ENCODE measurements at places on chromosomes 1 and 21.
A peak's percentile ranks its signal among the peaks of the same experiment; 100 is the strongest.

GRCh38 chr1:32112806-32113375, 5.0 kb downstream of the KPNA6 start:
- no peak for DNase-seq

GRCh38 chr1:17632541-17633184, 93.2 kb downstream of the ARHGEF10L start:
- no peak for DNase-seq

DNA sequence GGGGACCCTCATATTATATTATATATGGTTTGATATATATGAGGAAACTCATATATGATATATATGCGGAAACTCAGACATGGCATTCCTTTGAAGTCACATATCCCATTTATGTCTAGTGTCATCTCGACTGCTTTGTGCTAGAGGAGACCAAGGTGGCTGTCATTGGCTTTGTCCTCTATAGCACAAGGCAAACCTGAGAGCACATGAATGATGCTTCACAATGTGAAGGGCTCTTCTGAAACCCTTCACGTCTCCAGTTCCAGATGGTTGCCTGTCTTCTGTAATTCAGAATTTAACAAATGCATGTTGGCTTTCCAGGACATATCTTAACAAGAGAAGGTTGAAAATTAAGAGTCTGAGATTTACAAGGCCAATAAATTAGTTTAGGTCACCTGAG, 303.6 kb downstream of the BARHL2 start:
- DNase-seq, result no peak

DNA sequence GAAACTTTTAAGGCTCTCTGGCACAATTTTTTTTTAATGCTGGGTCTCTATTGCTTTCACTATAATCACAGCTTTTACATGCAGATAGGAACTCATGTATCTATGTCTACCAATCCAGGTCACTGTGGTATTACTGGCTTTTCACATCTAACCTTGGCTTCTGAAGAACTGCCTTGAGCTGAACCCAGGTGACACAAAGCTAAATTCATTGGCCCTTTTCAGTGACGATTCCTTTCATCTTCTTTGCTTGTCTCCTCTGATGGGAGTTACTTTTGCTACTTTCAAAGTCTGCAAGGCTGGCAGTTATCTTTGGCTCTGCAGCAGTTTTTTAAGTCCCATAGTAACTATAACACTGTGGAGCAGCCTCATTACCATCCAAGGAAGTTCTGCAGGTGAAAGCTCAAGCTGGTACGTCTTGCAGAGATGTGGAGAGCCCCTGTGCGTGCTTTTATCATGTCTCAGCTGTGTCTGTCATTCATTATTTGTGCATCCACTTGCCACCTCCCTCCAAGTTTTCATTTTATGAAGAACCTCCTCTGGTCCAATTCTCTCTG, 364.3 kb downstream of the VAV3 start:
- DNase-seq, result no peak

GRCh38 chr1:172140072-172140471, 280.4 kb upstream of the C1orf105 start:
- no peak for DNase-seq

GRCh38 chr1:164805399-164805798, 246.4 kb downstream of the PBX1 start:
- DNase-seq, result no peak

GRCh38 chr21:33444499-33444898, 35.3 kb downstream of the TMEM50B start:
- DNase-seq, result no peak

- DNase-seq, result peak; percentile 55
These were observed 19.1 kb upstream of the SLC5A9 start for GRCh38 chr1:48203287-48203900.

DNA sequence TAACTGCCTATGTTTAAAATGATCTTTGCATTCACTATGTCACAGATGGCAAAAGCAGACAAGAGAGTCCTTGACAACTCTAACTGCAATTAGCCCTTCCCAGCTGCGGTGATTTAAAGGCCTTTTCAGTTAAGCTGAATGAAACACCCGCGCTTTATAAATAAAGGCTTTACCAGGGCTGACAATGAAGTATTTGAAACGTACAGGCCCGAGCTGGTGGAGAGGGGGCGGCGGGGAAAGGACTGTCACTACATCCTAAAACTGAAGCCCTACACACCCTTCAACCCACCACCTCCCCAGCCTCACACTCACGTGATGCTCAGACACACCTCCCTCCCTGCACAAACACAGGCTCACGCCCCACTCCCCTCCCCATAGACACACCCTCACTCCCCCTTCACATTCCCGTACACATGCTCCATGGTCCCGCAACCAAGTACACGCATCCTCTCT, 45.5 kb downstream of the GRIK3 start:
- DNase-seq, result no peak

DNA sequence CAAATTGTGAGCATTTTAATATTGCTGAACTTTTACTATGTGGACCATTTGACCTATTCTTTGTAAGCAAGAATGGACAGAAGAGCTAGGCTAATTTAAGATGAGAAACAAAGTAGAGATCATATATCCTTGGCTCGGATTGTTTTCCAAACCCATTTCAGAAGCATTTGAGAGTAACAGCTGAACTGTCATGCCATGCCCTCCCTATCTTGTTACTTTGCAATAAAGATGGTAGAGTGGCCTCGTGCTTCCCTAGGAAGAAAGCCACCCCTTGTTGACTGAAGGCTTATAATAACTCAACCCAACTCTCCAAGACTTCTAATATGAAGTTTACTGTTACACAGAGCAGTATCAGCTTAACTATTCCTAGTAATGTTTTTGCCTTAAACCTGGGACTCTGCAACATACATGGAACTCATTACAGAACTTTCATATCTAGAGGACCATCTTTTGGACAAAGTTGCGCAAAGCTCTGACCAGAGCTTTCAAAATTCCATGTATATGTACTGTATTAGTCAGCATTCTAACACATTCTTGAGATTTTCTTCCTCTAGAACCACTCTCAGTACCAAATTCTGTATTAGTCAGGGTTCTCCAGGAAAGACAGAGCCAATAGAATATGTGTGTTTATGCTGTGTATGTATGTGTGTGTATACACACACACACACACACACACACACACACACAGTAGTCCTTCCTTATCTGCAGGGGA, 68.7 kb downstream of the ADAMTS1 start:
- DNase-seq, result no peak

- no peak for DNase-seq
These were observed 21.3 kb downstream of the RUNX1 start for GRCh38 chr21:35027563-35028450.

- peak; percentile 6 for DNase-seq
These were observed 5.7 kb downstream of the RGS5 start for GRCh38 chr1:163197022-163197421.

DNA sequence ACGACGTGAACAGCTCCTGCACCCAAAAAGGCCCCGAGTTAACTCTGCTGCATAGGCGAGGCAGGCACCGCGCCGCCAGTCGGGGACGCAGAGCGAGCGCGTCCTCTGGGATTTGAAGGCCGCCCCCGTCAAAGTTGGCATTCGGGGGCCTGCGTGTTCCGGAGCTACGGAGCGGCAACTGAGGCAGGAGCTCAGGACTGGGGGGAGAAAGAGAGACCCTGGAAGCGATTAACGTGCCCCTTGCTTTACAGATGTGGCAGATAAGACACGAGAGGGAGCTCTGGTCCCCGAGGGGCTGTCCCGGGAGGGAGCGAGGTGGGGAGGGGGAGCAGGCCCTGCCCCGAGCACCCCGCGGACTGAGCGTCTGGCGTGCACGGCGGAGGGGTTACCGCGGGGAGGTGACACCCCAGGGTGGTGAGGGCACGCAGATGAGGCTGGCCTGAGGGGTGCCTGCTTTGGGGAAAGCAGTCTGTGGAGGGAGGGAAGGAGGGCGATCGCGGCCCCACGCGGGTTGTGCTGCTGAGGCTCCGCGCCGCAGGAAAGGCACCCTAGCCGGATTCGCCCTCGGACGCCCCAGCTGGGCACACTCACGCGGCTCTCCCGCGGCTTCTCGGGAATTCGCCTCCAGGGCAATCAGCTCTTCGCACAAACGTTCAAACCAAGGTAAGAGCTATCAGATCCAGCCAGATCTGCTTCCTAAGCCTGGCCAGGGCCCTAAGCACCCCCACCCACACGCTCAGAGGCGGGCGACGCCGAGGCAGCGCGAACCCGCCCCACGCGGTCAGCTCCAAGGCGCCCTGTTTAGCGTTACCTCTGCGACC, 26.5 kb downstream of the ACTA1 start:
- peak; percentile 56 for DNase-seq
